ENCODE measurements at places on chromosomes 4 and X.

- DNase-seq = peak; percentile 21
These were observed 214.0 kb upstream of the UGT8 start for GRCh38 chr4:114384629-114385028.

GRCh38 chrX:118212817-118213183 lies 96.2 kb upstream of the KLHL13 start:
- no peak for DNase-seq

GRCh38 chrX:154350429-154351182 lies 23.8 kb downstream of the FLNA start:
- no peak for DNase-seq

DNA sequence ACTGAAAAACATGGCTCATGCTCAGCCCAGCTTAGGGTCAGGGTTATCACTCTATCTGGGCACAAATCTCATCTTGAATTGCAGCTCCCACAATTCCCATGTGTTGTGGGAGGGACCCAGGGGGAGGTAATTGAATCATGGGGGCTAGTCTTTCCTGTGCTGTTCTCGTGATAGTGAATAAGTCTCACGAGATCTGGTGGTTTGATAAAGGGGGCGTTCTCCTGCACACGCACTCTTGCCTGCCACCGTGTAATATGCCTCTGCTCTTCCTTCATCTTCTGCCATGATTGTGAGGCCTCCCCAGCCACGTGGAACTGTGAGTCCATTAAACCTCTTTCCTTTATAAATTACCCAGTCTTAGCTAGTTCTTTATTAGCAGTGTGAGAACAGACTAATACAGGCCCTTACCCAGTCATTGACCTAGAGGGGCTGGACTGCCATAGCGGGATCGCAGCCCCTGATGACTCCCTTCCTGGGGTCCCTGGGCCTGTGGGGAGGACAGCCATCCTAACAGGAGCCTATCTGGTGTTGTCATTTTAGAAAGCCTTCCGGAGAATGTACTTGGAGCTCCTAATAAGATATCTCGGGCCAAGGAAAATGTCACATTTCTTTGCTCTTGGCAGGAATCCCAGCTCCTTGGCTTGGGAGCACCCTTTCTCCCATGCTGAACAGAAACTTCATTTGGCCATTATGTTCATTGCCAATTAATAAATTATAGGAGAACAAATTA lies 112.6 kb downstream of the PHKA2 start:
- no peak for DNase-seq

- DNase-seq = no peak
These were observed 1.6 kb downstream of the MED14 start for GRCh38 chrX:40733706-40734105.

DNA sequence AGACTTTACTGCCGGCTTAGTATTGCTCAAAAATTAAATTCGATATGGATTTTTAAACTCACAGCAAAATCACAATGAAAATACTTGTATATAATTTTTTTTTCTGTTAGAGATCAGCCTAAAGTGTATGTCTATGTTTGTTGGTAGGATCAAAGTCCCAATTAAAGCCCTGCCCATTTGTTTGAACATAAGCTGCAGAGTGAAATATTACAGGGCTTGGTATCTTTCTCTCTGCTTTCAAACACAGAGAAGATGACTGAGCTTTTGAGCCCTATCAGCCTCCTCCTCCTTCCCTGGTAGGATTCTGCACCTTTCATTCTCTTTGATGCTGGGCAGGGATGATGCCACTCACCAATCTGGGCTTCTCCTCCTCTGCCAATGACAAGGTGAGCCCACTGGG lies 345.4 kb downstream of the PPP1R2C start:
- DNase-seq = no peak

DNA sequence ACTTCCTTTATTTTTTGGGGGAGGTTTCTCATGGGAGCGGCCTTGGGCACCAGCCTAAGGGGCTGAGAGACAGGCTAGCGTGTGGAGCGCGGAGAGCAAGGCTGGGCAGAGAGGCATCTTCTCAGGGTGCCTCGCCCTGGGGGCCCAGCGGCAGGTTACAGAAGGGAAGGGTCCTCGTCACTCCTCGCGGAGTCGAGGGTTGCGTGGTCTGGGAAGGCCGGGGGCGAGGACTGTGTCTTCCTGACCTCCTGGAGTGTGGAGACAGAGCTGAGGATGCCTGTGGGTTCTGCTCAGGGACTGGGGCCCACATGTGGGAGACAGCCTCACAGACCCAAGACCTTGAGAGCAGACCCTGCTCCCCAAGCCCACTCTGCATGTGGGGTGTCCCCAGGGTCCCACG lies 79.6 kb upstream of the LRPAP1 start:
- DNase-seq = no peak

DNA sequence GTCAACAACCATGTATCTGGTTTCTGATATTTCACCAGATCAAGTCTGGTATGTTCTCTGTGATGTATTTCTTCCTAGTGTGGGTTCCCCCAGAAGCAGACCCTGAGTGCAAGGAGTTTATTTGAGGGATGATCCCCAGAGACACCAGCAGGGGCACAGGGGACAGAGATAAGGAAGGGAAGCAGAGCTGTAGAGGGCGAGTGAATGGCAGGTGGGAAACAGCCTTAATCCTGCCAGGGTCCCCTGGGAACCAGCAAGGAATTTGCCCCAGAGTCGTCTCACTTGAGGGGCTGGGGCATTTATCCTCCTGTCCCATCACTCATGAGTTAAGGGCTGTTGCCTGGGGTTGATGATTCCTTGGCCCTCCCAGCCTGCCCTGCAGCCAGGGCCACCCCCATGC lies 206.4 kb upstream of the BCOR start:
- no peak for DNase-seq

DNA sequence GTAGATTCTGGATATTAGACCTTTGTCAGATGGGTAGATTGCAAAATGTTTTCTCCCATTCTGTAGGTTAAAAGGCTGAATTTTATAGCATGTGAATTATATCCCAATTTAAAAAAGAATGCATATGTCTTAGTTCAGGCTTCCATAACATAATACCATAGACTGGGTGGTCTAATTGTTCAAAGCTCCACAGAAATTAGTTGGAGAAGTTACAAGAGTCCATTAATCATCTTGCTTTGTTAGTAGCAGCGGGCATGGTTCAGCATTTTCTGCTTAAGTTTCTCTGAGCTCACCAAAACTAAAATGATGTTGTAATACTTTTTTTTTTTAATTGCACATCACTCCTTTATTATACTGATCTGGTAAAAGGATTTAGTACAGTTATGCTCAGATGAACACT lies 1.8 kb downstream of the PGAM4 start:
- DNase-seq = no peak

- DNase-seq = no peak
These were observed 45.8 kb downstream of the TACR3 start for GRCh38 chr4:103673983-103674382.

DNA sequence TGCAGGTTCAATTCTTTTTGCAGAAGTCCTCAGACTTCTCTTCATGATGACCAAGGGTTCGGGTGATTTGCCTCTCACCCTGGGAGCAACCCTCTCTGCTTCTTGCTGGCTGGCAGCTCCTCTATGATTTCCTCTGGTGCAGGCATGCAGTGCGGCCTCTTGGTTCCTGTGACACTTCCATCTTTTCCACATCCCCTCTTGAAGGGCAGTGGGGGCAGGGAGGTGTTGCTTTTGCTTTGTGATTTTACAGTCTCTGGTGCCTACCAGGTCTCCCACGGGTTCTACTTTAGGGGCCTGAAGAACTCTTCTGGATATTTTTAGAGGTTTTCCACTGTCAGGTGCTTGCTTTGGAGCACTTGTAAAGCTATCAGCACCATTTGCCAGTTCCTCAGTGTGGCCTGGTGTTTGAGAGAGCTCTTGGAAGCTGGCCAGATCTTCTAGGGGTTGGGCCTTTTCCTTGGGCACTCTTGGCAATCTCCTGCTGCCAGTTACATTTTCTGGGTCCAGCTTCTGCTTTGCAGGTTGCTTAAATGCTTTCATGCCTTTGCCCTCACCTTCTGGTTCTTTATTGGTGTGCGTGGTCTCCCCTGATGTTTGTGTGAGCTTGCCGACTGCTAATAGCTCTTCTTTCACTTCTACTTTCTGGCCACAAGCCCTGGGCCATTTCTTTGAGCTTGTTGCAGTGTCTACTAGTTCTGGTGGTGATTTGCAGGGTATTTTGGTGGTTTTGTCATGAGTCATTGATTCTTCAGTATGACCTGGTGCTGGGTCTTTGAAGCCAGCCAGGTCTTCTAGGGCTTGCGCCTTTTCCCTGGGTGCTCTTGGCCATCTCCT lies 11.5 kb upstream of the CHST7 start:
- DNase-seq = no peak

DNA sequence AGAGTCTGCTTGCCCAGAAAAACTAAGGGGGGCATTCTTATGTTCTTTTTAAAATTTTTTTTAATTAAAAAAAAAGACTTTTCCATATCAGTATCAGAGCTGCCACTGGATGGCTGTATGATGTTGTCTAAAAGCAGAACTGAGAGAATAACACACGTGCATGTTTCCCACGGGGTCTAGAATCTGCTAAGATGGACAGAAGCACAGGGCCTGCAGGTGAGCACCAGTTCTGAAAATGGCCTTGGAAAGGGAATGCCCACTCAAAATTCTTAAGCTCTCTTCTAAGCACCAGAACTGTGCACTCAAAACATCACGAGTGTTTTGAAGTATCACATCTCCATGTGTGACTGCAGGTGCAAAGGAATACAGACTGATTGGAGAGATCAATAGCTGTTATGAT lies 61.1 kb downstream of the ARAP2 start:
- DNase-seq = no peak

DNA sequence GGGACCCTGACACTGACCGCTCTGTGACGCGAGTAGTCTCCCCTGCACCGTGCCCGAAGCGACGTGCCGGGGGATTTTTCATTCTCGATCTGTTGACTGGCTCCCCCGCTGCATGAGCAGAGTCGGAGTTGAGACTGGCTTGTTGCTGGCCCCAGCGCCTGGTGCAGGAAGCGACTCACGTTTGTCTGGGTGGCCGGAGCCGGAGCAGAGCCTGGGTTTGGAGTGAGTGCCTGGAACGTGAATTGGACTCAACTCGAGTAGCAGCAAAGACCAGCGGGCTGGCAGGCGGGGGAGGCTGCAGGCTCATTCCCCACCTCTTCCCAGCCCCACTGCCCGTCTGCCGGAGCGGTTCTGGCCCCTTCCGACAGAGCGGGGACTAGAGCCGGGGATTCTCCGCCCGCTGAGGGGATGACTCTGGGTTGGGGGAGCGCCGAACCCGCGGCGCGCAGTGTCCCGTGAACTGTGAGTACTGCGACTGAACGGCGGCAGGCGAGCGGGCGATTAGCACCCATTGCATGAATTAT lies 554 bp downstream of the PCDH7 start:
- no peak for DNase-seq

- no peak for DNase-seq
These were observed 234.5 kb downstream of the RBMX2 start for GRCh38 chrX:130636277-130636676.

GRCh38 chr4:78612398-78613178 lies 61.0 kb downstream of the ANXA3 start:
- DNase-seq = peak; percentile 33

DNA sequence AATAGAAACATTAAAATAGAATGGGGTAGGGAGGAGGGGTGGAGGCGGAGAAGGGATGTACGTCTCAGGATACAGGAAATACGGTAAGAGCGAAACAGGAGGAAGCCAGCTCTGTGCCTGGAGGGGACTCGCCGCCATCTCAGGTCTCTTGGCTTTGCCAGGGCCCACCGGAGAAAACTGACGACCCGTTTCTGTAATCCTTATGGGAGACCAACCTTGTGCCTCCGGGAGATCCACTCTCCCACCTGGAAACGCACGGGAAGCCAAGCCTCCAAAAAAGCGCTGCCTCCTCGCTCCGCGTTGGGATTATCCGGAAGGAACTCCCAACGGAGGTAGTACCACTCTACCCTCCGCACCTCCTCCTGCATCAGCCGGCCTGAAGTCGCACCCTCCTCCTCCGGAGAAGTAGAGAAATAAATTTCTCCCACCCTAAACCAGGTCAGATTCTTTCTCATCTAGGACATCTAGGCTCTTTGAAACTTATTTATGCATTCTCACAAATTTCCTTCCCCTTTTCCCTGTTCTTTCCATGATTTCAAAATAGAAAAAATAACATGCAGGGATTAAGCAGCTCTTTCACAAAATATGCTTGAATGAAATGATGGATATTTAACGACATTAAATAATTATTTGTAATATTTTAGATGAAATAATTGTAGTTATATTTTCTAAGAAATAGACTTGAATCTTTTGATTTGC lies at the start of gene NBDY:
Gene NBDY (plus strand): TSS at position 92 of the 699 bp plus-strand sequence. CDS start 111 bp downstream, at position 203.
- DNase-seq = peak; percentile 24

GRCh38 chr4:174561560-174561959 lies 39.3 kb upstream of the HPGD start:
- no peak for DNase-seq

DNA sequence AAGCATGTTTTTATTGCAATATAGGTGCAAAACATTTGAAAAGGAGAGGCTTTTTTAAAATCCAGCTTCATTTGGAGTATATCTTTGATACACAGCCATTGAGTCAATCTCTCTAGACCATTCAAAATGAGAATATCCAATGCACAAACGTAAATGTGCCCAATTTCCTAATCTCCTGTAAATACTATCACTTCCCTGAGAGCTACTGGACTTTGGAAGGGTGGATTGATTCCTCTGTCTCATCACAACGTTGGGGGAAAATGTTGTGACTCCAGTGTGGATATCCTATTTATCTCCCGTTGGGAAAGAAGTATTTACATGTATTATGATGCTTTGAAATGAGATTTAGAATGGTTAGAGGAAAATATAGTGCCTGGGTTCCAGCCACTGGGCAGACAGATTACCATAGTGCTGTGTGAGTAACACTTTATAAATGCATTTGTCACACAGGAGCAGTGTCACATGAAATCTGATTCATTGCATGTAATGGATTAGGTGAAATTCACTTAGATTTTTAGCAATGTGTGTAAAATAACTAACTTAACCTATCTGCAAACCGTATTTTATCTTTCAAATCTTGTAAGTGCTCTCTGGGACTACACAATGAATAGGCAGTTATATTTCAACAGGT lies 64.4 kb upstream of the VCX3A start:
- DNase-seq = no peak

GRCh38 chrX:38341442-38341841 lies 11.0 kb upstream of the OTC start:
- no peak for DNase-seq

- DNase-seq = no peak
These were observed 432.4 kb downstream of the GBA3 start for GRCh38 chr4:23125118-23125517.

DNA sequence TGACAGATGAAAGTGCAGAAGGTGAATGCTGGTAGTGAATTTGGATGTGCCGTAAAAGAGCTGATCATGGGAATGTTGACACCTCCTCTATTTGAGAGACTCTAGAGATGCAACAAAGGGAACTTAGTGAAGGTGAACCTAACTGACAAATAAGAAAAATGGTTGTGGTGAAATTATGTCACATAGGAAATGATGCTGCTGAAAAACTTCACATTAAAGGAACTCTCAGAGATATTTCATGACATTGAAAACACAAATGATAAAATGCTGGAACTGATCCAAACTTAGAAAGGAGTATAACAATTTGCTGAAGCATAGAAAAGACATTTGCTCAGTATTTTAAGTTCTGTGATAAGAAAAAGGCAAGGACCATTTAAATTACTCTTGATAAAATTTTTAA lies 31.9 kb downstream of the MGAT4D start:
- no peak for DNase-seq

All from activated CD4-positive, alpha-beta T cell treated with anti-CD3 and anti-CD28 coated beads, Interleukin-2, amount 10 ng/mL, durations not matched to agents 7 days and 5 days (primary cell).